ENCODE measurements at places on chromosomes 6 and 20.

DNA sequence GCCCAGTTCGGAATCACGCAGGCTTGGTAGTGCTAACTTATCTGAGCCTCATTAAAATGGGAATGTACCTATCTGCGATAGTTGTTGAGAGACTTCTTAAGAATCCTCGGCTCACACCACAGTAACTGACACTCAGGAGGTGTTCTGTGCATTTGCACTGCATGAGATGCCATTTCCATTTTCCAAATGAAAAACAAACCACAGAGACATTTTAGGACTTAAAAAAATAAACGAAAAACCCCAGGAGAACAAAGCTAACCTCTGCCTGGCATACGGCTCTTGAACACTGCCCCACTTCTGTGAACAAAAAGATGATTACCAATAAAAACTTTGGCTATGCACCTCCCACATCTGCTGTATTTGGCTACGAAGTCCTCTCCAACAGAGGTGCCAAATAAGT, 37.6 kb downstream of the BEND3 start:
- ATAC-seq = no peak

GRCh38 chr20:36666181-36666740, 20.3 kb upstream of the SLA2 start:
- ATAC-seq = no peak

- no peak for ATAC-seq
Observed at GRCh38 chr20:4406627-4407026, 315.1 kb upstream of the PRND start.

GRCh38 chr6:5463690-5464089, 202.4 kb downstream of the FARS2 start:
- ATAC-seq = no peak

DNA sequence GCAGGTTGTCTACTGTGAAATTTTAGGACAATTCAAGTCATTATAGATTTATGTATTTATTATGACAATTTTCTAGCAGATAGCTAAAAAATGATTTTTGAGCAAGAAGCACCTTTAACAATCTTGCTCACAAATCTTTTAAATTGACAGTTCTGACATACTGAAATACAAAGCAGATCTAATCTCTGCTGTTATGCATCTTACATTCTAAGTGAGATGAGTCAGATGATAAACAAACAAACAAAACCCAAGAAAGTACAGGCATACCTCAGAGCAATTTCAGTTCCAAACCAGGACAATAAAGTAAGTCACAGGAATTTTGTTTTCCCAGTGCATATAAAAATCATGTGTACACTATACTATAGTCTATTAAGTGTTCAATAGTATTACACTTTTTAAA, 430.7 kb upstream of the PTCHD4 start:
- ATAC-seq = no peak

DNA sequence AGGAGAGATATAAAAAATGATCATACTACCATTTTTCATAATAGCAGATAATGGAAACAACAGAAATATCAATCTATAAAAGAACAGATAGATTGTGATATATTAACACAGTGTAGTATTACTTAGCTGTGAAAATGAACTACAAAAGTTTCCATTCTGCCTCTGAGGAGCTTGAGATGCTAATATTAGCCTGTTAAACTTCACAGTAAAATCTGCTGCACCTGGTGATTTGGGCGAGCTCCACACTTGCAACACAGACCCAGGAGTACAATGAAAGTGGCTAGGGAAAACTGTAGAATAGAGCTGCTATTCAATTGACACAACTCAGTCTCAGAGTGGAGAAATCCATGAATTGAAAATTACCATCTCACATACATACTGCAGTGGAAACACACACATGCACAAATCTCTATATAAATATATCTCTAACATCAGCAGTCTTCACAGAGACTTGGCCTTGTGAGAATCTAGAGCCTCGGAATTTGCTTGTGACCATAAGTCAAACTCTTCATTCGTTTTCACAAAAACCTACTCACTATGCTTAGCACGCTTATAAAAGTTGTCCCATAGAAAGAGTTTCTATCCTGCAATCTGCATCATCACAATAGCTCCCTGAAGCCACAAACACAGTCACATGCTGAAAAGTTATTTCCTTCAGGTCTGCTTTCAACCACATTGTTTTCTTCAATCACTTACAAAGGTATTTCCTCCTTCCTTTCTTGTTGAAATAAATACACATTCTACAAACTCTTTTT, 133.0 kb downstream of the PAK5 start:
- no peak for ATAC-seq

DNA sequence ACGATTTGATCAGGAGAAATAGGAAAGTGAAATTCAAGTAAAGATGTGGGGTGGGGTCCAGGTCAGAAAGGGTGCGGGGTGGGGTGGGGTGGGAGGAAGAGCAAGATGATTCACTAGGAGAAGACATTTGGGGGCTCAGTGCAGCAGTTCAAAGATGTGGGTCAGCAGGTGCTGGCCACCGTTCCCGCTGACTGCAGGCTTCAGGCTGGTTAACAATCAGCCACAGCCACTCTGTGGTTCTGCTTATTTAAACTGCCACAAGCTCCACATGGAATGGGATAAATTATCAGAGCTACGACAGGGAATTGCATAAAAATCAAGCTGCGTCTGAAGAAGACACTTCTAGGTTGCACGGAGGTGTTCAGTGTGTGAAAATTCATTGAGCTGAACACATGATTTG, 49.4 kb downstream of the TRAM2 start:
- no peak for ATAC-seq

GRCh38 chr6:11938285-11938890, 73.7 kb upstream of the HIVEP1 start:
- ATAC-seq = no peak

GRCh38 chr20:17507531-17507930, 23.6 kb downstream of the BFSP1 start:
- ATAC-seq = no peak

GRCh38 chr6:87575423-87575822, 14.4 kb downstream of the RARS2 start:
- no peak for ATAC-seq

DNA sequence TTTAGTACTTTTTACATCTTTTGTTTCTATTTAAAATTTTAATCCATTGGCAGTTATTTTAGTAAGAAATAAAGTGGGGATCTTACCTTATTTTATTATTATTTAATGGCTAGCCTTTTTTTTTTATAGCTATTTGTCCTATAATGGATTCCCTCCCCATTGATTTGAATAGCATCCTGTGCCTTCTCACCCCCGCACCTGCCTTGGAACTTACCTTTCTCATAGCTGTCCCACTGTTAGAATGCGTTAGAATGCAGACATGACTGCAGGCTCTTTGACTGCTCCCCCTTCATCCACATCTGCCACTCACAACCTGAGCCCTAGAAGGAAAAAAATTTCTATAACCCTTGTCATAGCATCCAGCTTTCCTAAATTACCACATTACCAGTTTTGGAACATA, 9.1 kb downstream of the PKIB start:
- no peak for ATAC-seq

DNA sequence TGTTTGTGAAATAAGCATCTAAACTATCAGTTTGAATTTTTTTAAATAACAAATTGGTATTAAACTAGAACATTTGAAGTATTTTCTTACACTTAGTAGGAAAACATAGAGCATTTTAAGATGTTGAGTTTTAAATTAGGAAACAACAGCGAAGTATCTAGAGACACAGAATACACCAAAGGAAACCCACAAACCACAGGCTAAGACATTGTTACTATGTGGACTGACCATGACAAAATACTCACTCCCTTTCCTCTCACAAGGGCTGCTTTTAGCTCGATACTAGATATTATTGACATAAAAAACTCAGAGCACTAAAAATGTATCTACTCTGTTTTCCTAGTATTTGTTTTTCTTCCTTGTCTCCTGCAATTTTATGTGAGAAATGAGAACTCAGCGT, 266.0 kb upstream of the CITED2 start:
- no peak for ATAC-seq

DNA sequence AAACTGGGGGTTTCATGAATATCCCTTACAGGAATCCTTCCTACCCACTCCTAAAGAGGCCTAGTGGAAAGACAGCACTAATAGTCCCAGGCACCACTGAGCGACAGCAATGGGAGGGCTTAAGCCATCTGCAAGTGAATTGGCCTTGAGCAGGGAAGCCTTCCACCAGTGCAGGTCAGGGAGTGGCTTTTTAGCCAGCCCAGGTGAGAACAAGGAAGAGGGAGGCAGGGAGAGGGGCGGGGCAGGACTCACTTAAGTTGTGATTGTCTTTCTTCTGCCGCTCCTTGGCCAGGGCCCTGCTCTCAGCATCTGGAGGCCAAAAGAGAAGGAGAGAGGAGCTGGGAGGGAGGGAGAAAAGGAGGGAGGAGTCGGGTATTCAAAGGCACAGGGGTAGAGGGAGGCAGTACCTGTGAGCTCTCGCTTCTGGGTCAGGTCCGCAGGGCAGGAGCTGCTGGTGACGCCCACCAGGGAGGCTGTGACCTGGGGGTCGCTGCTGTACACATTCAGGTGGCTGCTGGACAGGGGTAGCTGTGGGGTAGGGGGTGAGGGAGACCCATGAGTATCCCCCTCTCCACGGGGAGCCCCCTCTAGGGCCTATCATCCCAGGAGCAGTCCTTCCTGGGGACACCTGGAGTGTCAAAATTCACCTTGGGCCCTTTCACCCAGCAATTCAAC, 47.8 kb downstream of the TFEB start:
- ATAC-seq = no peak

DNA sequence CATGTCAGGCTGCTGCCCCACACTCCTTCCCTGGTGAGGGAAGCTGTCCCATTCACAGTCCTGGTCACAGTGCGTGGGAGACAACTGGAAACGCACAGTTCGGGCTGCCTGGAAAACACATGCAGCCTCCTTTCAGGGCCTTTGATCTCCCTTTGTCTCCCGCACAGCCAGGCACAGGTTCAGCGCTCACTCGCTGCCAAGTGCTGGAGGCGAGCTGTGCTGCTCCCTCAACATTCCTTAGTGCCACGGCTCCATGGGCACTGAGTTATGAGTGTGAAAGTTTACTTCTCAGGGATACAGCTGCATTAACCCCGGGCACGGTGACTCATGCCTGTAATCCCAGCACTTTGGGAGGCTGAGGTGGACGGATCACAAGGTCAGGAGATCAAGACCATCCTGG, 9.1 kb downstream of the YTHDF1 start:
- ATAC-seq = peak; percentile 71

DNA sequence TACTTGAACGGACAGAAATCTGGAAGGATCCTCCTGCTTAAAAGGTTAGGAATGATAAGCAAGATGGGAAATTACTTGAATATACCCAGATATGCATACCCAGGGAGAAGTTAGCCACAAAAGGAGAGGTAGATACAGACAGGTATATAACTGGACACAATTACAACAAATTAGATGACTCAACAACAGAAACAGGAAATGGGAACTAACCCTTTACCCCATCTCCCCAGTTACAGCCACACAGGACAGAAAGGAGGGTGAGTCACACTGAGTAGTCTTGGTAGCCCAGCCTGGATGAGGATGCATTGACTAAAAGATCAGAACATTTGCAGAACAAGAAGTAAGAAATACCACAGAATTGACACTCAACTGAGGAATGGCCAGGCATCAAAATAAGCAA, 61.2 kb downstream of the C6orf52 start:
- no peak for ATAC-seq

GRCh38 chr20:40675599-40676221, 13.3 kb downstream of the MAFB start:
- ATAC-seq = no peak

- ATAC-seq = no peak
Observed at GRCh38 chr6:38095054-38095453, 275.5 kb downstream of the ZFAND3 start.

- ATAC-seq = no peak
Observed at GRCh38 chr6:85678026-85678601, 35.4 kb upstream of the SYNCRIP start.

DNA sequence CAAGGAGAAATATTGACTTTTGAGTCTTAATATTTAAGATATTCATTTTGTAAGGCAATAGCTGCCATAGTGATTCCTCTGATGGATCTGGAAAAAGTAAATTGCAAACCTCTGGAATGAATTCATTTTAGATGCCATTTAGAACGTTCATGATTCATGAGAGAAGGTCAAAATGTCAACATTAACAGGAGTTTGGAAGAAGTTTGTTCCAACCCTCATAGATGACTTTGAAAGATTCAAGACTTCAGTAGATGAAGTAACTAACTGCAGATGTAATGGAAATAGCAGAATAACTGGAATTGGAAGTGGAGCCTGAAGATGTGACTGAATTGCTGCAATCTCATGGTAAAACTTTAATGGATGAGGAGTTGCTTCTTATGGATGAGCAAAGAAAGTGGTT, 100.9 kb upstream of the CCN2 start:
- ATAC-seq = no peak

GRCh38 chr20:25160467-25160866, 35.0 kb upstream of the ENTPD6 start:
- peak; percentile 27 for ATAC-seq

- ATAC-seq = no peak
Observed at GRCh38 chr20:31516651-31517050, 2.4 kb downstream of the HM13 start.

GRCh38 chr6:91486200-91486599, 899.3 kb upstream of the MAP3K7 start:
- ATAC-seq = no peak

GRCh38 chr6:41622206-41622988, 15.9 kb upstream of the MDFI start:
- ATAC-seq = peak; percentile 80

- ATAC-seq = no peak
Observed at GRCh38 chr20:31543966-31544598, 29.8 kb downstream of the HM13 start.

DNA sequence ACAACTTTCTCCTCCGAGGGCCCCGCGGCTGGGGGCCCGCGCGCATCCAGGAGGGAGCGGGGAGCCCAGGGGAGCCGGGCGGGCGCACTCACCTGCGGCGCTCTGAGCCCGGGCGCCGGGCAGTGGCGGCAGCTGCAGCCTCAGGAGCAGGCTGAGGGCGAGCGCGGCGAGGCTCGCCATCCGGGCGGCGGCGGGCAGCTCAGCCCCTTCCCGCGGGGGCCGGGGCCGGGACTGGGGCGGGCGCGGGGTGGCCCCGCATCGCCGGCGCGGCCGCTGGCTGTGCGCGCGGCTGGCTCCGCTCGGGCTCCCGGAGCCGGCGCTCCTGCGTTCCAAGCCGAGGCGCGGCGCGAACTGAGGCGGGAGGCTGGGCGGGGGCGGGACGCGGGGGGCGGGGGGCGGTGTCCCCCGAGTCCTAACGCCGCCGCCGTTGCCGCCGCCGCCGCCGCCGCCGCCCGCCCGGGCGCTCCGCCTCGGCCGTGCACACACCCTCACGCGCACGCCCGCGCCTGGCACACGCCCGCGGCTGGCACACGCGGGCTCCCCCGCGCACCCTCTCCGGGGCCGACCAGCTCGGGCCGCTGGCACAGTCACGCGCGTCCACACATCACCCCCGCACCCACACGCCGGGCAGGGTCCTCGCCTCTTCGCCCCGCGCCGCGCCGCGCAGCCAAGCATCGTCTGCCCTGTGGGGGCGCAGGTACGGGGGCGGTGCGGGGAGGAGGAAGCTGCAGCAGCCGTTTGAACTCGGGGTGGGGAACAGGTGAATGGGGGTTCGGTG, at the start of gene PTPRT:
Gene PTPRT (minus strand): TSS at position 353 of the 778 bp plus-strand sequence. CDS start 173 bp downstream, at position 180.
- ATAC-seq = no peak

DNA sequence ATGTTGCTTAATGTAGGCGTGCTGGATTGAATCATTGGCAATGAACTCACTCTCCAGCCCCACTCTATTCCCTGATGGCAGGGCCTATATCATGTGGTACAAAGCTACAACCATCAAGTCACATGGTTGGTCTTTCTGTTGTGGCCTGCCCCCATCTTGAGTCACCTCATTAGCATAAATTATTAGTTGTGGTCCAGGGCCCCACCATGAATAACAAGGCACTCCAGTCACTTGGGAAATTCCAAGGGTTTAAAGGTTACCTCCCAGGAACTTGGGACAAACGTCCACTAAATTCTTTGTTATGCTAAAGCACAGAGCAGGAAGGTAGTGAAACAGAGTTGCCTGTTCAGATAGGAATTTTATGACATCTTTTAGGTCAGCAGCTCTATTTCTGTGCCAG, 193.7 kb downstream of the SLC35F1 start:
- ATAC-seq = peak; percentile 90

Data from motor neuron (in vitro differentiated cells).